ENCODE measurements at places on chromosomes 3 and 15.

DNA sequence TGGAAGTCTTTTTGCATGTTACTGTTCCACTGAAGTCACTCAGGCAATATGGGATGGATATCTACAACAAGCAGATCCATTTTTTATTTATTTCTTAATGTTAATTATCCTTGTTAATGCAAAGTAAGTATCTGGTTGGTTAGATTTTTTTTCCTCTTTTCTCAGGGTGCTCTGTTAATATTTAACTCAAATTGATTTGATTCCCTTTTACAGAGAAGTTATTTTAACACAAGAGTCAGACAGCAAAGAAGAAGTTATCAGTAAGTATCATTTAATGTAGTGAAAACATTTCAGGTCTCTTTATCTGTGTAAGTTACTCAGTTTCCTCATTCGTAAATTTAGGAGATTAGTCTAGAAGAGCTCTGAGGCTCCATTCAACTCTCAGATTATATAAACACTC lies 34.3 kb downstream of the TBC1D23 start:
- no peak for DNase-seq

DNA sequence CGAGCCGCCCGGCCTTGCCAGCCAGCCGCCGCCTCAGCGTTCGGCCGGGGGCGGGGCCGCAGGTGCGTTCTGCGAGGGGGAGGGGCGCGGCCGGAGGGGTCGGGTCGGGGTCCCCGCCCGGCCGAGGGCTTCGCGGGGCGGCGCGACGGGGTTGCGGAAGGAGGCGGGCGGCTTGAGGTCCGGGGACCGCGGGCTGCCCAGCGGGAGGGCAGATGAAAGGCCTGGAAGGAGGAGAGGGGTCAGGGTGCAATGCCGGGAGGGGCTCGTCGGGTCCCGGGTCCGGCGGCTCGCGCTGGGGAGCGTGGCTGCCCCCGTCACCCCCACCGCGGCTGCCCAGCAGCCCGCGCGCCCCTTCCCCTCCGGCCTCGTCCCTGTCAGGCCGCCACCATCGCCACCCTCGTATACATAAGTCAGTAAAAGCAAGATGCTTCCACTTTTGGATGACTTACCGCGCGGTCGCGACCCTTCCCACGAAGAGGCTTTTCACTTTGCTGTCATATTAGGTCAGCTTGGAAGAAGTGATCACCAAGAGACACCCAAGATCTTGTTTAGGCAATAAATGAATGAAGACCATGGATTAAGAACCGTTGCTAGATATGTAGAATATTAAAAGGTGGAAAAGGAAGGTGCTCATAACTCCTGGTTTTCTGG lies 620 bp upstream of the ANP32A start:
- DNase-seq = peak; percentile 36

- DNase-seq = no peak
Observed at GRCh38 chr3:115428841-115429240, 194.5 kb upstream of the GAP43 start.

- no peak for DNase-seq
Observed at GRCh38 chr3:175075269-175075668, 216.1 kb downstream of the NAALADL2 start.

DNA sequence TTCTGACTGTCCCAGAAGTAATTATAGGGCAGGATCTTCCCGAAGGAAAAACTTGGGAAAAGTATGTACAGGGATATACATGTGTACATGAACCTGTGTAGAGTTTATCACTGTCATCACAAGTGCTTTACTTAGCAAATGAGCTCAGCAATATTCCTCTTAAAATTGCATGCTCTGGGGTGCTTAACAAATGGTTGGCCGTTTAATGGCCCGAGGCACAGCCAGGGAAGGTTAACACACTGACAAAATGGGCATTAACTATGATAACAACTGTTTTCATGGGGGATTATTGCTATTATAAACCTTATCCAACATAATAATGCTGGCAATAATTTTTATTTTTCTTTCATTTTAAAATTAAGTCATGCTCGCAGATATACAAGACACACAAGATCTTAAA lies 459.3 kb downstream of the TUSC7 start:
- no peak for DNase-seq

DNA sequence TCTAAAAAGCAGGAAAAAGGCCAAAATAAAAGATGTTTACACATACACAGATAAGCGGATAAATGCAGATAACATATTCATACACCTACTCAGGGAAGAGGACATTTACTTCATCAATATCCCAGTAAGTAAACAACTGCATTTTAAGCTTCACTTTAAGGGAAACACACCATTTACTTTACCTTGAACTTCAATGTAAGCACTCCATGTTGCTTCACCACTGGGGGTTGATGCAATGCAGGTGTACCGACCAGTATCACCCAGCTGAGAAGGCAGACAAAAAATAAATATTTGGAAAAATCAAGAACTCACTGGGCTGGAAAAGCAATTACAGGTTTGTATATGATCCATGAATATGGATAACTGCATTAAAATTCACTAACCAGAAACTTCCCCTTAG lies 1099.5 kb downstream of the ROBO1 start:
- no peak for DNase-seq

DNA sequence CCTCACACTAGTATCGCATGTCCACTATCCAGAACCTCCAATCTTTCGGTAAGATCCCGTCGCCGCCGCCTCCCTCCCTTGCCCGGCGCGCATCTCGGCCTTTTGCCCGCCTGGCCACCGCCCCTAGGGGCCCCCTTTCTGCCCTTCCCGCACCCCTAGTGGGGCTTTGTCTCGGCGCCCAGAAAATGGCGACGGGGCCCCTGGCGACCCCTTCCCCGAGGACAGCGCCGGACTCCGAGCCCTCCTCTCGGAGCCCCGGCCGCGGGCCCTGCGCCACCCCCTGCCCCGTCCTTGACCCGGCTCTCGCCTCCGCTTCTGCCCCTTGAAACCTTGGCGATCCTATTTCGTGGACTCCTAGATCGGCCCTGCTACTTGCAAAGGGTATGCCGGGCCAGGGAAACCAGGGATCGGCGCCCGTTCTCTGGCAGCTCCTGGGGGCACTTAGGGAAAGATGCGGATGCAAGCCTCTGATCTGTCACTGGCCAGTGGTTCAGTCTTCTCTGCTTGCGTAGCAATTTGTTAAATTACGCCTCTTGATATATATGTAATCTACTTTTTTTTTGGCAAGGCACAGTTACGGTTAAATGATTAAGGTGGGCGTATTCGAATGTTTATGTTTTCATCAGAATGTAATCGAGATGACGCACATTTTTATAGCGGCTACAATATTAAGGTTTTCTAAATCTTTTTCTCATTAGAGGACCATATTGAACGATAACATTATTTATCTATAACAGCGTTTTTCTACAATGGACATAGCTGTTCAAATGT lies 603 bp downstream of the EIF1B start:
- peak; percentile 42 for DNase-seq

- no peak for DNase-seq
Observed at GRCh38 chr15:82530006-82530405, 10.3 kb downstream of the RPS17 start.

DNA sequence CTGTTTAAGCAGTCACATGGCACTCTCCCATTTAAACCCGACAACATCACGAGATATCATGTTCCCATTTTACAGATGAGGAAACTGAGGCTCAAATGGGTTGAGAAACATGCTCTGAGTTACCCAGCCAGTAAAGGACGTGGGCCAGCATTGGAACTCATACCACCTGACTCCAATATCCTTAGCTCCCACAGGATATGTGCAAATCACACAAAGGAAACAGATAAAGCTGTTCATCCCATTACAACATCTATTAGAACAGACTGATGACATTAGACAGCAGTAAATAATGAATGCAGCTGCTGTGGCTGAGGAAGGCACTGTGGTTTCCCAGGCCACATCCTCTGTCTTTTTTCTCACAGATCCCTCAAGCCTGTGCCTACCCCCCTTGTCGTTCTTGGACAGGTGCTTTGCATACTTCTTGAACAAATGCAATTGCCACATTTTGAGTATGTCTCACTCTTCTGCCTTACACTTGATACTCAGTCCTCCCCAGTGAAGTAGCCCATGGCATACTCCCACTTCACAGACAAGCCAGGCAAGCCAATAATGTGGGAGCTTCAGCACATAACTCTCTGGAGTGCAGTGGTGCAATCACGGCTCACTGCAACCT lies 17.7 kb downstream of the FRMD4B start:
- peak; percentile 66 for DNase-seq

DNA sequence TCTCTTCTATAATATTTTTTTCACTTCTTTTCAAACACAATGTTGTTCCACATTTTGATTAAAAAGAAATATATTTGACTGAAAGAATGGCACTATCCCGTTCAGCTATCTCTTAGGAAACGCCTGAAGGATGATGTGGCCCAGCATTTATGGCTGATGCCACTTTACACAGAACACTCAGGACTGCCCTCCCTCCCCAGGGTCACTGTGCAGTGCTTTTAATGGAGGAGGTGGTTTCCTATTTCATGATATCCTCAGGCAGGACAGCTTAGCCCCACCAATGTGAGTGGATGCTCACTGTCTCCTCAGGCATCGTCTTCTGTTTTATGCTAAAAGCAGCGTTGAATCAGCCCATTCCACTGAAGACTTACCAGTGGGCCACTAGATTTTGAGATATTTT lies 135.9 kb downstream of the KCNAB1 start:
- DNase-seq = no peak

DNA sequence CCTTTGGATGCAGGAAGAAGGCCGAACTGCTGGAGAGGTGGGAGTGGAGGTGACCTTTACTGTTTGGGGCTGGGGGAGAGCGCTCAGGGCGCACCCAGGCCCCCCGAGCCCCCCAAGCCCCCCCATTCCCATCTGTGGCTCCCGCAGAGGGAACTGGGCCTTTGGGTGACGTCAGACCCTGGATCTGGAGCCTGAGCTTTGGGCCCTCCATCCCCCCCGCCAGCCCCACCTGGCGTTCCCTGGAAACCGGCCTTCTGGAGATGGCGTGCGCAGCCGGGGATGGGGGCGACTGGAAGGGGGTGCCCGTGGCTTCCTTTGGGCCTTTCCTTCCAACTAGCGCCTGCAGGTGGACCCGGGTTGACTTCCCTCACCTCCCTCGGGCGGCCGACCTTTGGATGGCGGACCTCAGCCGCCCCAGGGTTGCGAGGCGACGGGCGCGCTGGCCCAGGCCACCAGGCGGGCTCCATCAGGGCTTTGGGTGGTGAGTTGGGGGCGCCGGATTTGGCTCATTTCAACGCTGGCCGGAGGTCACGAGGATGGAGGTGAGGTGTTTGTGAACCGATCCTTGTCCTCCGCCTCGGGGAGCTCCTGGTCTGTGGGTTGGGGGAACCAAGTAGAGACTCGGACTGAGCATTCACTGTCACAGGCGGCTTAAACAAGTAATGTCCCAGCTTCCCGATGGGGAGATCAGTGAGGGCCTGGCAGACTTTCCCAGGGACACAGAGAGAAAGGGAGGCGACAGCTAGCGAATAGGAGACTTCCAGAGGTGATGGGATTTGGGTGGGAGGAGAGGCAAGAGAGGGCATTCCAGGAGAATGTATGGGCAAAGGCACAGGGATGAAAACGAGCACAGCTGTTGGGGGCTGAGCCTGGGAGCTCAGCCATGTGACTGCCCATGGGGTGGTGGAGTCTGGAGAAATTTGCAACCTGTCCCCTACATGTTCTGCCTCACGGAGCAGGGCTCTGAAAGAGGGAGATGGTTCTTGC lies 709 bp downstream of the SCAMP5 start:
- DNase-seq = no peak

GRCh38 chr3:175659670-175660350 lies 800.7 kb downstream of the NAALADL2 start:
- no peak for DNase-seq

- DNase-seq = no peak
Observed at GRCh38 chr3:189369636-189370035, 197.9 kb downstream of the TPRG1 start.

DNA sequence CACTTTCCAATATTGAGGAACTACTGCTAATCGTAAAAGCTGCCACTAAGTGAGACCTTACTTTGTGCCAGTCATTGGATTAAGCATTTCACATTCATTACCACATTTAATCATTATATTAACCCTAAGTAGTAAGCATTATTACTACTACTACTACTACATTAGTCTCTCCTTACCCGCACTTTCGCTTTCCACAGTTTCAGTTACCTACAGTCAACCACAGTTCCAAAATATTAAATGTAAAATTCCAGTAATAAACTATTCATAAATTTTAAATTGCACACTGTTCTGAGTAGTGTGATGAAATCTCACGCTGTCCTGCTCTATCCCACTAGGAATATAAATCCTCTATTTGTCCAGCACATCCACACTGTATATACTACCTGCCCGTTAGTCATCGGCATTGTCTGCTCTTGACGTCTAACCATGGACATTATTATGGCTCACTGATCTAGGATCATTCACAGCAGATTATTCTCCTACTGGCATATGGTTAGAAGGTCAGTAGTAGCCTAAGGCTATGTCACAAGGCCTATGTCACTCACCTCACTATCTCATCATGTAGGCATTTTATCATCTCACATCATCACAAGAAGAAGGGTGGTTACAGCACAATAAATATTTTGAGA lies 121.1 kb downstream of the GSK3B start:
- DNase-seq = no peak

DNA sequence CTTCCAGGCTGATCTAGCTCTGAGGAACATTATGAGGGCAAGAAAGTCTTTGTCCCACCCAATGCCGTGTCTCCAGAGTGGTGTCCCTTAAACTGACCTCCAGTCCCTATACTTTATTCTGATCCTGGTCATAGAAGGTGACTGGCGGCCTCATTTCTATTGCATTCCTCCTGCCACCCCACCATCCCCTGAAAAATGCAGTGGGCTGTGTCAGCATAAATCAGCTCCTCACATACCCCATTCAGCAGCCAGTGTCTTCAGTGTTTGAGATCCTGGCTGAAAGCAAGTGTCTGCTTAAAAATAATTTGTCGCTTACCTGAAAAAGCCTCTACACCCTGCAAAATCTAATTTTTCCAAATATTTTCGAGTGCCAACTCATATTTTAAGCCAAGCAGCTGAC lies 346.1 kb downstream of the FEZF2 start:
- no peak for DNase-seq

DNA sequence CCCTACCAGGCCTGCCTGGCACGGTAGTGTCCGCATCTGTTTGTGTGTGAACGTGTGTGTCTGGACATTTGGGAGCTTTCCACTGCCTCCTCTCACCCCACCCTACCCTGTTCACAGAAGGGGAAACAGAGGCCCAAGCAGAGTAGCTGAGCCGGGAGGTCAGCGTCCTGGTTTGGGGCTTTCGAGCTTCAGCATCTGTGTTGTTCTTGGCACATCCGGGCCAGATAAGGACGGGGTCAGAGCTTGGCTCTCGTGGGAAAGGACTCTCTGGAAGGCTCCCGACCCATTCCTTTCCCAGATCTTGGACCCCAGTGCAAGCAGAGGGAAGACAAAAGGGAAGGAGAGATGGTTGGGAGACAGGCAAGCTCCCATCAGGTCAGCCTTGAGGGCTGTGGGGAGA lies 6.3 kb upstream of the PTH1R start:
- DNase-seq = no peak

GRCh38 chr3:159923336-159923735 lies 65.3 kb upstream of the IL12A start:
- DNase-seq = no peak

GRCh38 chr3:127670761-127671522 lies 1.8 kb upstream of the ABTB1 start:
- no peak for DNase-seq
